Calu3 (cell line): ENCODE measurements at places on chromosomes 1 and 21. TPM values are rescaled to one million over a fixed set of nuclear protein-coding genes. Genes with fewer than 3 reads are reported as not detected.

- no peak for DNase-seq
Measured at GRCh38 chr1:45016090-45016697, 4.1 kb downstream of the UROD start.

DNA sequence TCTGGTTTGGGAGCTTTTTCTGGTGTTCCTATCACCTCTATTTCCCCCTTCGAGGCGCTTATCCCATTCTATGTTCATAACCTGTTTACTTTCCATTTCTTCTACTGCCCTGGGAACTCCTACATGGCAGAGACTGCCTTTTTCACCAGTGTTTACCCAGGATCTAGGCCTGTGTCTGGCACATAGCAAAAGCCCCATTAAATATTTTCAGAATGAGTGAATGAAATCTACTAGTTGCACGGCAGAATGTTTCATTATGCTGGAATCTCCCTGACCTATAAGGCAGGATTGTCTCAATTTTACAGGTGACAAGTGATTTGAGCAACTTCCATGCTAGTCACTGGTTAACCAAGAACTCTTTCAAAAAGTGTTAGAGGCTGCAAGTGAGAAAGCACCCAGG, 70.1 kb downstream of the PGM1 start:
- peak; percentile 35 for DNase-seq

DNA sequence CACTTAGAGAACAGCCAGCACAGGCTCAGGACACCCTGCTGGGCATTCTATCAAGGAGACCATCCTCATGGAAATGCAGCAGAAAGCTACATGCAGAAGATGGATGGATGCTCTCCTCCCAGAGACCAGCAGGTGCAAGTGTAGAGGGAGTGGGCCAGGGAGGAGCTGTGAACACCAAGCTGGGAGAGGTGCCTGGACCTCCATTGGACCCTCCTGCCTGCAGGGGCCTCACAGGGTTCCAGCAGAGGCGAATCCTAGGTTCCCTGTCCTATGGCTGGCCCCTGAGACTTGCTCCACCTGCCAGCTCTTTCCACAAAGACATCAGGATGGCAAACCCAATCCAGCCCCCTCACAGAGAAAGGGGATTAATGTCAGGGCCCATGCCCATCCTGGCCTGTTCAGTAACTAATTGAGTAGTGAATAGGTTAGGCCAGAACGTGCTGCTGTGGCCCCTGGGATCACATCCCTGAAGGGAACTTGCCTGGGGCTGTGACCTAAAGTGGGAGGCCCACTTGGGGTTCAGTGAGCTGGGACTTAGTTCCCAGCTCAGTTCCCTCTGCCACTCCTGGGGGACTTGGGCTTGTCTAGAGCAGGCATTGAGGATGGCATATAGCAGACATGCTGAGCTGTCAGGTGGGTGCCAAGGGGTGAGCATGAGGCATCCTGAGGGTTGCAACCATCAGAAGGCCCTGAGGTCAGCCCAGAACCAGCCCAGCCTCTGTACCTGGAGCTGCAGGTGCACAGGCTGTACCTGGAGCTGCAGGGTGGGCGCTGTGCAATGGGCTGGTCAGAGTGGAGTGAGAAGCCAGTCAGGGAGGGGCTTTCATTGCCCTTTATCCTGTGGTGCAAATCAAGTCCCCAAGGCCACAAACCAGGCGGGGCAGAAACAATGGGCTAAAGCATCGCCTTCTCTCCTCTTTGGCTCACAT, 22.9 kb upstream of the ZNF678 start:
- no peak for DNase-seq

The TUT4 gene
- total RNA-seq: 41.4 and 55.9 TPM in 2 replicates

The LCE3E gene
- not detected in 2 replicates for total RNA-seq
